Left lung (tissue), 14 donors: ENCODE measurements at places on chromosomes 2 and 18. TPM values are rescaled to one million over a fixed set of nuclear protein-coding genes. Genes with fewer than 3 reads are reported as not detected.

Gene NT5DC4
- polyA plus RNA-seq, result not detected

Gene LCT
- 0.23 TPM for polyA plus RNA-seq

Gene PLA2R1
- 5.5 TPM for polyA plus RNA-seq

Gene CTAGE1
- polyA plus RNA-seq, result not detected

Gene ANTXR1
- 95.3 TPM for polyA plus RNA-seq

Gene UGGT1
- polyA plus RNA-seq, result 39.2 TPM
